CD4-positive, alpha-beta T cell treated with Interferon gamma for 1 hour (primary cell): ENCODE measurements at places on chromosomes 12 and 14.
A peak's percentile ranks its signal among the peaks of the same experiment; 100 is the strongest.

DNA sequence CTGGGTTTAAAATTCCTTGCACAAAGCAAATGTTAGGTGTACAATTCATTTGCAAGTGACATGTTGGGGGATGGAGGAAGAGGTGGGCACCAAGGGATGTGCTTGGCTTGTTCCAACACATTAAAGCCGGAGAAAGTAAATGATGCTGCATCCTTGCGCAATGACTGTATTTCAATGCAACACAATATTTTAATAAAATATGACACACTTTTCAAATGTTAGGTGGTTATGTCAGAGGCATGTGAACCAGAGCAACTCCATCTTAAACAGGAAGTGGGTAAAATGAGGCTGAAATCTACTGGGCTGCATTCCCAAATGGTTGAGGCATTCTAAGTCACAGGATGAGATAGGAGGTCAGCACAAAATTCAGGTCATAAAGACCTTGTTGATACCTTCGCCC is 53.6 kb upstream of the ARHGAP5 start:
- DNase-seq = no peak

- no peak for DNase-seq
Measured at GRCh38 chr12:77328326-77328725, 263.0 kb upstream of the E2F7 start.

GRCh38 chr12:109127533-109128242 is 11.3 kb downstream of the ACACB start:
- no peak for DNase-seq

- peak; percentile 24 for DNase-seq
Measured at GRCh38 chr14:63388766-63389431, 70.2 kb upstream of the GPHB5 start.

DNA sequence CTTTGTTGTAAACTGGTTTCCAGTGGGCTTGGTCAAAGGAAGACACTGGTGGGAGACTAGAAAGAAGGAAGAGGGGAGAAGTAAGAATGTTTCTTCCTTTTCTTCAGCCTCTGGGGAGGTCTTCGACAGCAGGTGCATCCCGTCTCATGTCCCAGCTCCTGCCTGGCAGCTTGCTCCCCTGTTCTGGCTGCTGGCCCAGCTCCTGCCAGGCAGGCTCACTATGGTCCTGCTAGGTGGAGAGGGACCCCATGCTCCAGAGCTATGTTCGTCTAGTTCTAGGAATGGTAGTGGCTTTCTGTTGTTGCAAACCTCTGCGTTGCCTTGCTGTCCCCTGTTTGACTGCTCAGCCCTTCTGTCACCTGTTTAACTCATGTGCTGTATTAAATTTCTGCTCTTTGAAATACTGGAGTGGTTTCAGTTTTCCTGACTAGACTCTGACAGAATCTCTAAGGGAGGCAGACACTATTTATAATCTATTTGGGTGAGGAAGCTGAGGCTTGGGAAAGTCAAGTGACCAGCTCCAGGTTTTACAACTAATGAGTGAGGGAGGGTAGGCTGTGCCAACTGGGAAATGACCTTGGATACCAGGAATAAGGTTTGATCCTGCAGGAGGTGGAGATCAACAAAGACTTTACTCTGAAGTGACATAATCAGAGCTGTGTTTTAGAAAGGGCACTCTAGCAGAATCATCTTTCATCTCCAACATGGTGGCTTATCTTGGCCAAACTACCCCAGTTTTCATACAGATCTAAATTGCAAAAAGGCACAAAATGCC is 94.7 kb upstream of the DDHD1 start:
- DNase-seq = no peak

DNA sequence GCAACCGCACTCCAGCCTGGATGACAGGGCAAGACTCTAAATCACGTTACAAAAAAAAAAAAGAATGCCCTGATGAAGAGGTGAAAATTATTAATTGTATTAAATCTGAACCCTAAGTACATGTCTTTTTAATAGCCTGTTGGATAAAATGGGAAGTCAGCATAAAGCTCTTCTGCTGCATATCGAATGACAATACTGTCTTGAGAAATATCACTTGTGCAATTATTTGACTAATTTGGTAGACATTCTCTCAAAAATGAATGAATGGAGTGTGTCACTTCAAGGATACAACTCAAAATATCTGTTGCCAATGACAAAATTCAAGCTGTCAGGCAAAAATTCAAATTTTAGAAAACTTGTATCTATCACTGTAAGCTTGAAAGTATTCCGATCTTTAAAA is 38.9 kb downstream of the DNAI7 start:
- no peak for DNase-seq

- DNase-seq = no peak
Measured at GRCh38 chr12:47841910-47842309, 22.2 kb upstream of the HDAC7 start.

- peak; percentile 89 for DNase-seq
Measured at GRCh38 chr14:61337893-61338292, 16.5 kb downstream of the PRKCH start.

- no peak for DNase-seq
Measured at GRCh38 chr12:3554371-3555115, 63.5 kb downstream of the PRMT8 start.

- DNase-seq = no peak
Measured at GRCh38 chr14:99821519-99822508, 28.6 kb downstream of the EML1 start.

GRCh38 chr12:120093592-120094355 is 22.8 kb downstream of the RAB35 start:
- DNase-seq = no peak

- no peak for DNase-seq
Measured at GRCh38 chr14:58465421-58465820, 37.9 kb downstream of the KIAA0586 start.

- DNase-seq = peak; percentile 6
Measured at GRCh38 chr12:3753544-3754284, 805 bp upstream of the CRACR2A start.

- DNase-seq = no peak
Measured at GRCh38 chr14:94571950-94572349, 9.3 kb upstream of the SERPINA5 start.

- DNase-seq = no peak
Measured at GRCh38 chr12:93154753-93155480, 222.8 kb upstream of the NUDT4 start.

DNA sequence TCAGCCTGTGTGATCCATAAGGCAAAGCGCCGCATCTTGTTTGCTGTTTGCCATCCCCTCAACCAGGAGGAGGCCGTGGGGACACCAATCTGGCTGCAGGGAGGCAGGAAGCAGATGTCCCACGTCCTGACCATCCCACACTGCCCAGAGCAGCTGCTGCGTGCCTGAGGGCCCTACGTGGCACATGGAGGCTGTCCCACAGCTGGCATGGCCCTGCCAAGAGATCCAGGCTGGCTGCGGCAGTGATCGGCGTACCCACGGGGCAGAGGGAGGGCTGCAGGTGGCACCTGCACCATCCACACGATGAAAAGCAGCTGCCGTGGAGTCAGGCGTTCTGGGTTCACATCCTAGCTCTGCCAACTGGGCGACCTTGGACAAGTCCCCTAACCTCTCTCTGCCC is 42.0 kb downstream of the NCOR2 start:
- no peak for DNase-seq

GRCh38 chr14:90831821-90832220 is 15.6 kb upstream of the TTC7B start:
- no peak for DNase-seq

DNA sequence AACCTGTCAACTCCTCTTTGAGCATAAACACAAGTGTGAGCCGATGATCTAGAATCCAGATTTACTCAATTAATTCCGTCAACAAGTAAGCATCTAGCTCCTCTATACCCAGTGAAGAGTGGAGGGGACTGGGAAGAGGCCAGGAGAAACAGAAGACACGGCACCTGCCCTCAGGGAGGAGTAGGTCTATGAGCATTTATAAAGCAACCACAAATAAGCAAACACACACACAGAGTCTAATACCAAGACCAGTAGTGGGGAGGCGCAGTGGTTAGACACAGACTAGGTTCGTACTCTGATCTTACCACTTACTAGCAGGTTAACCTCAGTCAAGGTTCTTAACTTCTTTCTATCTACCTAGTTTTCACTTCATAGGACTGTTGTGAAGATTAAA is 5.9 kb upstream of the FOXN3 start:
- DNase-seq = no peak

DNA sequence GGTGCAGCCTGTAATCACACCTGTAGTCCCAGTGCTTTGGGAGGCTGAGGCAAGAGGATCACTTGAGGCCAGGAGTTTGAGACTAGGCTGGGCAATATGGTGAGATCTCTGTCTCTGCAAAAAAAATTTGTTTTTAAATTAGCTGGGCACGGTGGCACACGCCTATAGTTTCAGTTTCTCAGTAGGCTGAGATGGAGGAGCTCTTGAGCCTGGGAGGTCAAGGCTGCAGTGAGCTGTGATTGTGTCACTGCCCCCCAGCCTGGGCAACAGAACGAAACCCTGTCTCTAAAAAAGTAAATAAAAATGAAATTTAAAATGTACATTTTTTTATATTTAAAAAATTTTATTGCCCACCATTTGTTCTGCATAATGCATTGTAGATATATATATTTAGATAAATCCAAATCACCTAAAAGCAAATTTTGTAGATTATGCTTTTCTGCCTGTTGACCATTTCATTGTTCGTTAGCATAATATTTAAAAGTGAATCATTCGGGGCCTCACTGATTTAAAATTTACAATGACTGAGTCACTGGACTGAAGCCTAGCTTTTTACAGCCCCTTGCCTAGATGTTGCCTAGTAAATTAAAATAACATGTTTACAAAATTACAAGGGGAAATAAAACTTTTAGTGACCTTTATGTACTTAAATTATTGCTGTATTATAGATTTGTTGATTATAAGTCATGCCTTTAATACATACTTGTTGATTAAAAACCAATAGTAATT is 87.9 kb downstream of the USP15 start:
- no peak for DNase-seq

DNA sequence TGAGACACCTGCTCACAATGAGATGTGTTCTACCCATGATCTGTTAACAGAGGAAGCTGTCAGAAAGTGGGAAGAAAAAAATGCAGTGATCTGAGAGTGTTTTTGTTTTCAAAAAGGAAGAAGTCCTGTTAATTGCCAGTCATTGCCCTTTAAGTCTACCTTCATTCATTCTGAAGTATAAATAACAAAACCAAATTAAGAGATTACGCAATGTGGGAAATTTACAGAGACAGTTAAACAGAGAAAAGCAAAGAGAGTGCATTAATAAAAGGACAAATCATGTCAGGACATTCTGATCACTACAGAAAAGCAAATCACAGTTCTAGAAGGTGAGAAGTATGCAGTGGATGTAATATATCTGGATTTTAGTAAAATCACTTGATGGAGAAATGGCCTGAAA is 154.2 kb downstream of the NRXN3 start:
- DNase-seq = no peak

DNA sequence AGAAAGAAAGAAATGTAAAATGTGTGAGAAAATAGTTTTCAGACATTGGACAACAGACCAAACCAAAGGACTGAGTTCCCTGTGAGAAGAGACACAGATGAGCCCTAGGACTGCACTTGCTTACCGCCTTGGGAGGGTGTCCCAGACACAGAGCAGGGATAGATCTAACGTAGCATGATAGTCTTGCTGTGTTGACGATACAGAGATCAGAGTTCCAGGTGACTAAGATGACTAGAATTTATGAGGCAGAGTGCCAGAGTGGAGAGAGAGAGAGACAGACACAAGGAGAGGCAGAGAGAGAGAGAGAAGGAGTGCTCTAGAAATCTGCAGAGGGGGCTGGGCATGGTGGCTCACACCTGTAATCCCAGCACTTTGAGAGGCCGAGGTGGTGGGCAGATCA is 148.2 kb upstream of the LMNTD1 start:
- DNase-seq = no peak

DNA sequence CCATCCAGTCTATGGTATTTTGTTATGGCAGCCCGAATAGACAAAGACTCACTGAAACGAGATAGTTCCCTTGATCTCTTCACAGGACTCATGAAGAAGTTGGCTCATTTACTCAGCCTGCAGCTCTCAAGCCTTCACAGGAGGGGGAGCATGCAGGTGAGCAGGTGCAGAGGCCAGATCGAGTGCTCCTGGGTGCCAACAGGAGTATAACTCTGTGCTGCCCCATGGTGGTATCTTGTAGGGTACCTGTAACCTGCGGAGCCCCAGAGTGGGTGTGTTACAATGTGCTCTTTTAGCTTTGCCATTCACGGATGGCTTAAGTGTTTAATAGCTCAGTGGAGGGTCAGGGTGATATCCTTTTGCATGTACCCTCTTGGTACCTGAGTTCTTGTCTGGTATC is 159.5 kb downstream of the METTL25 start:
- no peak for DNase-seq

DNA sequence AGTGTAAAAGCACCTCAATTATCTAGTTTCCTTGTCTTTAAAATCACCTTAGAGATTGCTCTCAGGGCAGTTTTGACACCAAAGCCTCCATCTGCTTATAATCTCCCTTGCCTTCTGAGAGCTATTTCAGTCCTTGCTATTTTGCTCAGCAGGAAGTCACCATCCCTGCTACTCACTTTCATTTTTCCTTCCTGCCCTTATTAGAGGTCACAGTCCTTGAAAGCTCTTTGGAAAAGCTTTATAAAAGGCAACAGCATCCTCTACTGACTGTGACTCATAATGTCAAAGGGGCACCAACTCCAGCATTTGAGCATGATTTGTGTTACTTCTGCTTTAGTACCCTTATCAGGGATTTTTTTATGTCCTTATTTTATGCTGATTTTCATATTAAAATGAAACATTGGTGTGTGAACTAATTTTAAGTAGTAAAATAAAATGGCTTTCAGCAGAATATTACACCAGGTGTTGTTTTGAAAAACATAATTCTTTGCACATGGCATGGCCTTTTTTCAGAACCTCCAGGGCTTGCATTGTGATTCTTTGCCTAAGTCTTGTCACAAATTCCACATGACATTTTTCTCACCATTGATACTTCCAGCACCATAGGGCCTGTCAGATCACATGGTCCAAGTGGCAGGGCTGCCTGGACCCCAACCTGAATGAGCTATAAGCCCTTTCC is 213.0 kb downstream of the ADAMTS20 start:
- DNase-seq = no peak

GRCh38 chr12:47822401-47822800 is 2.7 kb upstream of the HDAC7 start:
- no peak for DNase-seq

DNA sequence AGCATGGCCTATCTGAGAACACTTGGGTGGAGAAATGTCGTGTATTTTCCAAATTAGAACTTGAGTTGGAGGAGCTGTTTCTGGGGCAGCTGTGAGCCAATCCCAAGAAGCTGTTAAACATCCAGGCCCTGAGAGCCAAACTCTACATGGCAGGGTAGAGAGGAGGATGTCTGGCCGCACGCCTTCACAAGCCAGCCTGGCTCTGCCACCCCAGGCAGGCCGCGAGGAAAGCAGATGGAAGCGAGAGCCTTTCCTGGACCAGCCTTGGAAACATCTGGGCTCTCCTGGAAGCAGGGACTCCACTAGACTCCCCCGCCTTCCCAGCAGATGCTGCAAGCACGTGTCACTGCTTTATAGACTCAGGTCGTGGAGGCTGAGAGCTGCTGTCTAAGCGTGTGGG is 312.8 kb upstream of the FKBP4 start:
- no peak for DNase-seq
